ENCODE measurements at places on chromosomes 6 and 20.

DNA sequence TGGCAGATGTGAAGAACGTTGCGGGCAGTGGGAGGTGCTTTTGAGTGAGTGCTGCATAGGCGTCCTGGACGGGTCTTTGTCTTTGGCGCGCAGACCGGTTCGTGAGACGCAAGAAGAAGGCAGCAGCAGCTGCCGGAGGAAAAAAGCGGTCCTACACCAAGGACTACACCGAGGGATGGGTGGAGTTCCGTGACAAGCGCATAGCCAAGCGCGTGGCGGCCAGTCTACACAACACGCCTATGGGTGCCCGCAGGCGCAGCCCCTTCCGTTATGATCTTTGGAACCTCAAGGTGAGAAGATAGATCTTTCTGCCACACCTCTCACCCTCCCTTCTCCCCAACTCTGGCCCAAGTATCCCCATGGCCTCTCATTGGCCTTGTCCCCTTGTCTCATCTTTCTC, 1.1 kb downstream of the ABT1 start:
- no peak for DNase-seq

DNA sequence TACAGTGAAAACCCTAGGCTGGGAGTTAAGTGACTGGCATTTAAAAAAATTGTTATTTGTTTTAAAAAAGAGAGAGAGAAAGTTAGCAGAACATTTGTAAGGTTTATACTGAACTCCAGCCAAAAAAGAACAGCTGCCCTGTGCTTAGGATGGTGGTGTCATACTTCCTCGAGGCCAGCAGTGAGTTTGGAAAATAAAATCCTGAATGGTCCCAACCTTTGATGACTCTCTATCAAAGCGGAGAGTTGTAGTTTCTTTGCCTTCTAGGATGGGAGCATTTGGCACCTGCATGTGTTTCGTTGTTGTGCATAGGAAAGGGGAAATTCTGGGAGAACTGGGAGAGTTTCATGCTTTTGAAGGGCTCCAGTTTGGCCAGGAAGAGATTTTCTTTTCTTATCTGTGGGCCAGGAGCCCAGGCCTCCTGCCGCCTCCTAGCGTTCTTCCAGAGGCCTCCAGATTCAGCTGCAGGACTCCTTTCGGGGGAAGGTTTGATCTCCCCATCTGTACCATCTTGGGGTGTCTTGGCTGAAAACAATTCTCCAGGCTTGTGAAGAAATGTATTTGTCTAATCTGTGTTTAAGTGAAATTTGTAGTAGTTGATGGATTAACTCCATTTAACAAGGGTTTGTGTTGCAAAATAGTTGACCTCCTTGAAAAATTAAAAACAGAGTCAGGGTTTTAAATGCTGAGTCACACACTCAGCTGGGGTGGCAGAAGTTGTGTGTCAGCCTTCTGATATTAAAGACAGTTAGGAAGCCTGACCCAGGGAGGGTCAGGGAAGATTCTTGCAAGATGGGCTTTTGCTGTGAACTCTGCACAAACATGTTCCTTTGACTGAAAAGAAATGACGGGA, 63.4 kb downstream of the TXNDC5 start:
- DNase-seq: no peak

DNA sequence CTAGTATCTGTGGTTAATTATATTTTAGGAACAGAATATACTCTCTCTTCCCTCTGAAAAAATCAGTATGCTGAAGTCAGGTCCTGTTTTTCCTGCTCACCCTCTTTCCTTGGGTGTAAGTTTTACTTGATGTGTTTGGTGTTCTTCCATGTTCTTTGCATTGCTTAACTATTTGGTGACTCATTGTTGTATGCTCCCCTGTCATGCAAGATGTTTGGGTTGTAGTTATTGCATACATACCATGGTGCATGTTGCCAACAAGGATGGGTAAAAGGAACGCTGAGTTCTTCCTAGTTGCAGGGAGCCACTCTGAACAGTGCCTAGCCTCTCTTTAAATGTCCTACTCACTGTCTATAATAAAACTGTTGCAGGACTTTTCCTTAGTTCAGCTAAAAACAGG, 207.9 kb upstream of the LAMP5 start:
- DNase-seq: peak; percentile 27

DNA sequence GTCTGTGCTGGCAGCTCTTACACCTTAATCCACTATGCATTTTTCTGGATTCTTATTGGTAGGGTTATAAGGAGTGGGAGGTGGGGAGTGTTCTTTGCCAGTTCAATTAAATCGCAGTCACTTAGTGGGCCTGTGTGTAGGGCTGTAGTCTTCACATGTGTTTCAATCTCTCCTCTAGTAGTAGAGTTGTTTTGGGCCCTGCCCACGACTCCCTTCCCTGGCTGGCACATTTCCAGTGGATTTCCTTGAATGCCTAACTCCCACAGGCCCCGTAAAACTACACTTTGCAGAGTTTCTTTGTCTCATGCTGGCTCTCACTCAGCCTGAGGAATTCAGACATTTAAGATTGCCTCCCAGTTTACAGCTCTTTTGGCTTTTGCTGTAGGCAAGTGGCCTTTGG, 414.0 kb upstream of the OPRM1 start:
- no peak for DNase-seq

DNA sequence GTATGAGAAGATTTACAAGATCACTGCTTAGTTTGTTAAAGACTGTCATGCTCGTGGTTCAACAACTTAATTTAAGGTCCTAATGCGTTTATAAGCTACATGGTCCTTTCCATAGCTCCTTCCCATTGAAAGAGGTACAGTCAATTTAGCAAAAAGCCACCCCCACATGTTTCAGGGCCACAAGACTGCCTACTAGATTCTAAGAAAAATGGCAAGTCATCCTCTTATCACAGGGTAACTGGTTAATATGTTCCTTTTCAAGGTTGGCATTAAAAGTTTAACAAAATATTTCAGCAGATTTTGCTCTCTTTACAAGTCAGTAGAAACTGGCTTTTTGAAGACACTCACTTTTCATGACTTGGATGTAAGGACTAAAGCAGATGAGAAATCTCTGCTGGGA, 15.7 kb downstream of the GSTA3 start:
- no peak for DNase-seq

DNA sequence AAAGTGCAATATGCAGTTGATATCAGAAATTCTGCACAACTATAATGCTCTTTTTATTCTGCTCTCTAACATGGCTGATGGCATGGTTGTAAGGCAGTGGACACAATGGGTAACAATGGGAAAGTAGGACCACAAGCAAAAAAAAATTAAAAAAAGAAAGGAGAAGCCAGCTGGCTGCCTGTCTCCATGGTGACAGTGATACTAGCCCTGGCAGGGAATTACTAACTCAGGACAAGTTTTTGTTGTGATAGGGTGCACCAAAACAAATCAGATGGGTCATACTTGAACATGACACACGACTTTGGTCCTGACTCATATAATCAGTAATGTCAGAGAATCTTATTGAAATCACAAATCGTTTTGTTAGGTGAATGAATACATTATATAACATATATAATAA, 169.4 kb downstream of the TRDN start:
- no peak for DNase-seq

DNA sequence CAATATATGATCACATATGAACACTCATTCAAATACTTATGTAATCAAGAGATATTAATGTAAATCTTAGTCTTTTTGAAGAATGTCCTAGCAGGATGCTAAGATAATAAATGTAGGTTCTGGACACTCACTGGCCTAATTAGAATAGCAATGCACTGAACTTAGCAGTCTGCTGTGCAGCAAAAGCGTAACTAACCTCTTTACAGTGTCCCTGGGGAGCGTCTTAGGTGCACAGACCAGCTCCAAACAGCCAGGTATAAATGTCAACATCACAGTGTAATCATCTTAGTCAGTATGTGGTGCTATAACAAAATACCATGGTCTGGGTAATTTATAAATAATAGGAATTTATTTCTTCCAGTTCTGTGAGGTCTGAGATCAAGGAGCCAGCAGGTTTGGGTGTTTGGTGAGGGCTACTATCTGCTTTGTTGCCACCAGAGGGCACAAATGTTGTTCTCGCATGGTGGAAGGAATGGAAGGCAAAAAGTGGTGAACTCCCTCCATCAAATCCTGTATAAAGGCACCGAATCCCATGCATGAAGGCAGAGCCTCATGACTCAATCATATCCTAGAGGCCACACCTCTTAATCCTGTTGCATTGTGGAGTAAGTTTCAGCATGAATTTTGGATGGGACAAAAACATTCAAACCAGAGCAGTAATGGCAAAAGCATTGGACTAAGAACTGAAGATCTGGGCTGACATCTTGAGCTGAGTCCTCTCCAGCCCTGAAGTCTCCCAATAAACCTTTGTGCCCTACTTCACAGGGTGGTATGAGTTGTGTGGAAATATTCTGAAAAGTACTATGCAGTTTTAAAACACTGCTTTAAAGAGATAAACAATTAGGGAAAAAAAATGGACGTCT, 41.8 kb upstream of the FOXO3 start:
- no peak for DNase-seq

DNA sequence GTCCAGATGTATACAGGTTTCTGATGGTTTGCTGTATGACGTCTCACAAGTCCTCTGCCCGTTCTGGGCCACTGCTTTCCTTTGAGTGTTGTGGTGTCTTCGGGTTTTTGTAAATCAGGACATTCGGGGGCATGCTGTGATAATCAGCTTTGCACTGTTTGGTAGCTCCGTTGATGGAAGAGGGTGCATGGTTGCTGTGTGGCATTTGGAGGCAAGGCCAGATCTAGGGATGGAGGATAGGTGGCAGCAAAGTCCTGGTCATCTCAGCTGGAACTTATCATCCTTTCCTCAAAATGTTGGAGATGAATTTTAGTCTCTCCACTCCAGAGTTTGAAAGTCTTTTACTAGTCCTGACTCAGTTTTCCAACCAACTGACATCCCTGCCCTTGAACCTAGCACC, 91.0 kb downstream of the SCP2D1 start:
- DNase-seq: no peak

DNA sequence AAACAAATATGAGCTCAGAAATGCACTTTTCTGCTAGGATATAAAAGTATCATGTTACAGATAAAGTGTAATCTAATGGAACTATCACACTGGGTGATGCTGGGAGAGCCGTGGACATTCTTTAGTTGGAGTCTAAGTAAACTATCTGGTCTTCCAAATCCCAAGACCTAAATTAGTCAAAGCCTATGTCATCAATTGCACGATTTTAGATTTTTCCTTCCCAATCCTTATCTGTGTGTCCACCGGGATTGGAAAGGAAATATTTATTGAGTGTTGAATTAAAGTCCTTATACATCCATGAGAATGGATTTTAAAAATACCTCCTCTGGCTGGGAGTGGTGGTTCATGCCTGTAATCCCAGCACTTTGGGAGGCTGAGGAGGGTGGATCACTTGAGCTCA, 19.6 kb upstream of the MRAP2 start:
- DNase-seq: no peak

GRCh38 chr20:50085481-50086365, 27.2 kb downstream of the UBE2V1 start:
- DNase-seq: no peak
